ENCODE measurements at places on chromosomes 7 and 10.
A peak's percentile ranks its signal among the peaks of the same experiment; 100 is the strongest.

DNA sequence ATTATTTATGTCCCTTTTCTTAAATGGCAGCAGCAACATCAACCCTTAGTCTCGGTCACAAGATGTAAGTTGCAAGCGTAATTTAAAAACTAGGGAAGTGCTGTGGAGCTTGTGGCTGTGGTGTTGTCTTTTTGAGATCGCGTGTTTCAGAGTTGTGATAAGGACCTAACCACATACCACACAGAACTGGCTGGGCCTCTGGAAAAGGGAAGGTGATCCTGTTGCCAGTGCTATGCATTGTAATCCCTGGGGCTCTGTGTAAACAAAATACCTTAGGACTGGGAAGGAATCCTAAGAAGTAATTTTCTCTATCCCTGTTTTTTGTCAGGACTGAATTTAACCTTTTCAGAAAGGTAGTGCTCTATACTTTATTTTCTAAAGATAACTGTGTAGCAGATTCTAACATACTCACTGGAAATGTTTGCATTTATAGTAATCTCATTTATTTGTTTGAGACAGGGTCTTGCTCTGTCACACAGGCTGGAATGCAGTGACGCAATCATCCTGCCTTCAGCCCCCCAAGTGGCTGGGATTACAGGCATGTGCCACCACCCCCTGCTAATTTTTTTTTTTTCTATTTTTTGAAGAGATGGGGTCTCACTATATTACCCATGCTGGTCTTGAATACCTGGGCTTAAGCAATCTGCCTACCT is 60.4 kb downstream of the INPP5F start:
- DNase-seq: peak; percentile 18

- no peak for DNase-seq
Measured at GRCh38 chr10:43186150-43186549, 47.9 kb downstream of the CSGALNACT2 start.

DNA sequence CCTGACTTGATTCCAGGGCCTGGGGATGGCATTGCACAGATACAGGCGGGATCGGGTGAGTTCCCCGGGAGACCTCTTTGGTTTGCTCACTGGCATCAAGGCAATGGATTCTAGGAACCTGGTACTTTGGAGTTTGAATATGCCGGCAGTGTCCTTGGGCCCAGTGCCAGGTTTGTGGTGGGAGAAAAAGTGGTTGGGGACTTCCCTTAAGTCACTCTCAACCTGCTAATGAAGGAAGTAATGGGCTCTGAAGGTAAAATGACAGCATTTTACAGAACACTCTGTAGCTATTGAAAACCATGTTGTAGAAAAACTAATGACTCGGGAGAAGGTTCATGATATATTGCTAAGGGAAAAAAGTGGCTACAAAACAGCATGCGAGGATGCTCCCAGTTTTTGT is 129.9 kb downstream of the CFAP58 start:
- no peak for DNase-seq

DNA sequence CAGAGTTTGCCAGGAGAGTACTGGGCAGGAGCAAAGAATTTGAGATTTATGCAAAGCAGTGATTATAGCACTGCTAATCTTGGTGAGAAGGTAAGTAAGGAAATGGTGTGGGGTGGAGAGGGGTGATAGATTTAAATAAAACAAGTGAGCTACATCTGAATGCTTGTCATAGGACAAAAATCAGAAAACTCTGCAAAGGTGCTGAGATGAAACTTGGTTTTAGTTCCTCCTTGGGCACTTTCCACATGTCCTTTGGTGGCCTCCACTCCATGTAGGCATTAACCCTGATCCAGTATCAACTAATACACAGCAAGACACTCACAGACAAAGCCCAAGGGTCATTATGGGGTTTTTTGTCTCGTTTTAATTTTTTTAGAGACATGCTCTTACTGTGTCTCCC is 25.7 kb upstream of the FAM107B start:
- DNase-seq: no peak

GRCh38 chr10:125441151-125441550 is 241.8 kb downstream of the TEX36 start:
- DNase-seq: no peak

DNA sequence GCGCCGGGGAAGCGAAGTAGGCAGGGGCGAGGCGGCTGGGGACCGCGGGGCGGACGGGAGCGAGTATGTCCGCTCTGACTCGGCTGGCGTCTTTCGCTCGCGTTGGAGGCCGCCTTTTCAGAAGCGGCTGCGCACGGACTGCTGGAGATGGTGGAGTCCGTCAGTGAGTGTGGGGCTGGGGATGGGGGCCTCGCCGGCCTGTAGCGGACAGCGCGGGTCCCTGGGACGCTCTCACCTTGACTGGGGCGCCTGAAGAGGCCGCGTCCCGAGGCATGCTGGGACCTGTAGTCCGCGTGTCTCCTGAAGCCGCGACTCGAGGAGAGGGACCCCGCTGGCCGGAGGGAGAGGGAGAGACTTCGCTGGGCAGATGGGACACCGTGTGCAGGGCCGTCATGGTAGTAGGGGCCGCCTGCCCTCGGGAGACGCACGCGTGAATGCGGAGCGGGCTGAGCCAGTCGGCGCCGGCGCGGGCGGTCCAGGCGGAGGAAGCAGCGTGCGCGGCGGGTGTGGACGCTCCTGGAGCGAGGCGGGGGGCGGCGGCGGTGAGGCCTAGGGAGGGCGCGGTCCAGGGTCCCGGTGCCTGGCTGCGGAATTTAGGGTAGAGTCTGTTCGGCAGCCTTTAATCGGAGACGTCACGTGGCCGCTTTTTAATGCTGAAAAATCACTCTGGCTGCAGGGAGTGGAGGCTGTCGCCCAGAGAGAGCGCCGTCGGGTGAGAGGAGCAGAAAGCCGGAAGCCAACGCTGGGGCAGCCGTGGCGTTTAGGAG is at the start of gene NDUFB2:
Gene NDUFB2, plus strand, starts transcription at position 29 of the 767 bp plus-strand sequence. Its CDS starts 37 bp downstream, at position 66.
- DNase-seq: peak; percentile 69

GRCh38 chr7:40935435-40935834 is 767.5 kb downstream of the INHBA start:
- DNase-seq: no peak

DNA sequence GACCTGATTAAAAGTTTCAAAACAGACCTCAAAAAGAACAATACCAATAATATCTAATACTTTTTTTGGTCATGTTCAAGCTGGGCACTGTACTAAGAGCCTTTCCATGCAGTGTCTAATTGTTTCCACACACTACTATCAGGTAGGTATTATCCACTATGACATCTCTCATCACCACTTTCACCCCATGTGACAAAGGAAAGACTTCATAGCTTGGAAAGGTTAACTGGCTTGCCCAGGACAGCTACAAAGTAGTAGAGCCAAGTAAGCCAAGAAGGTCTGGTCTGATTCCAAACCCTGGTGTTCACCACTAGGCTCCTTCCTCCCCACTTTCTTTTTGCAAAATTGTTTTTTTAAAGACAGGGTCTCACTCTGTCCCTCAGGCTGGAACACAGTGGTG is 400.5 kb downstream of the KCNMA1 start:
- DNase-seq: no peak

DNA sequence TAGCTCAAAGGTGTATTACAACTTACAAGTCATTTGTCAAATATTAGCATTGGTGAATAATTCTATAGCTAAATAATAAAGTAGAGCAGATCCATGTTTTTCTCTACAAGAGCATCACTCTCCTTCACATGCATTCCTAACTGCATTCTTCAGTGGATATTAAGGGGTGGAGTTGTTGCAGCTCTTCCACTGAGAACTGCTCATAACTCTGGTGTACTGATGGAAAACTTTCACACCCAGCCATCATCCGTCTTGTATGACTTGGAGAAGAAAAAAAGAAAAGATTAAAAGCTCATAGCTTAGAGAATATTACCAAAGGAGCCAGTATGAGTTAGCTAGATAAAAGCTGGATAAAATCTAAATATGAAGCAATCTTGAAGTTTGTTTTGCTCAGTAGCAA is 10.2 kb upstream of the FAM13C start:
- DNase-seq: no peak

DNA sequence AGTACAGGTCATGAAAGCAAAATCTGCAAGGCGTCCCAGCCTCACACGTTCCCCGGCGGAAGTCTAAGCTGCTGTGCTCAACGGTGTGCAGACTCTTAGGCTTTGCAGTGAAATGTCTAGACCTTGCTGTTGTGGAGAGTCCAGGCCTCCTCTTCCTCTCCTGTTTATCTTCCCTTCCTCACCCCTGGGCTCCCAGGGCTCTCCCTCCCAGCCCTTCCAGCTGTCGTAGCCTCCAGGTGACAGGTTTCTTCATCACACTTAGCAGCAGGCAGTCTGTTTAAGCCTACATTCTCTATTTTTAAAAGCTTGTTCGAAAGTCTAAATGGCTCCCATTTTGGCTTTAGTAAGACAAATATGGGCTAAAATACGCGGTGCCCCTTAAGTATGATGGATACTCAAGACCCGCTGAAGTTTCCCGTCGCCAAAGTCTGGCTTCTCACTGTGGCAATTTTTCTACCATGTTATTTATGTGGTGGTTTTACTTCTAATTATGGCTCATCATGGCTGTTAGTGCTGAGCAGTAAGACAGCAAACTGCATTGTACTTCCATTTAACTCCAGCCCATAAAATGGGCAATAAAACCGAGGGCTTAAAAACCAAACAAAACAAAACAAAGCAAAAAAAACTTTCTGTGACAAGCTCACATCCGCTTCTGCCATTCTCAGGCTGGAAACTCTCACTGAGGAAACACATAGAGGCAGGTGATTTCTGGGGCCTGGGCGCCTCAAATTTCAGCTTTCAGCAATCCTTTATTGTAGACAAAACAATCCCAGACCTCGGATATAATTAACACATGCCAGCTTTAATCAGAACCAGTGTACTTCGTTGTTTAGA is 243.2 kb downstream of the SNX10 start:
- DNase-seq: no peak

GRCh38 chr10:120428754-120429153 is 28.3 kb upstream of the PLPP4 start:
- DNase-seq: no peak

- DNase-seq: no peak
Measured at GRCh38 chr10:71025535-71025934, 137.2 kb upstream of the PCBD1 start.

DNA sequence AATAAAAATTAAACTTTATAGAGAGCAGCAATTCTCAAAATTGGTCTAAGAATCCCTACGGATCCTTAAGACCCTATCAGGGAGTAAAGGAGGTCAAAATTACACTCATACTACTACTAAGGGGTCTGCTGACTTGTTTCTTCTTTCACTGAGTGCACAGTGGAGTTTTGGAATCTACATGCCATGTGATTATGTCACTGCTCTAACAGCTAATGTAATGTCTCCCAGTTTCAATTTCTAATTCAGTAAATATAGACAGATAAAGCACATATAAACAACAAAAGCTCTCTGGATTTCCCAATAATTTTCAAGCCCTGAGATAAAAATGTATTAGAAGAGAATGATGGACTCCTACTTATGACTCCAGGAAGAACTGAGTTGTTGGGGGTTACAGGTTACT is 74.6 kb downstream of the WAPL start:
- DNase-seq: no peak

DNA sequence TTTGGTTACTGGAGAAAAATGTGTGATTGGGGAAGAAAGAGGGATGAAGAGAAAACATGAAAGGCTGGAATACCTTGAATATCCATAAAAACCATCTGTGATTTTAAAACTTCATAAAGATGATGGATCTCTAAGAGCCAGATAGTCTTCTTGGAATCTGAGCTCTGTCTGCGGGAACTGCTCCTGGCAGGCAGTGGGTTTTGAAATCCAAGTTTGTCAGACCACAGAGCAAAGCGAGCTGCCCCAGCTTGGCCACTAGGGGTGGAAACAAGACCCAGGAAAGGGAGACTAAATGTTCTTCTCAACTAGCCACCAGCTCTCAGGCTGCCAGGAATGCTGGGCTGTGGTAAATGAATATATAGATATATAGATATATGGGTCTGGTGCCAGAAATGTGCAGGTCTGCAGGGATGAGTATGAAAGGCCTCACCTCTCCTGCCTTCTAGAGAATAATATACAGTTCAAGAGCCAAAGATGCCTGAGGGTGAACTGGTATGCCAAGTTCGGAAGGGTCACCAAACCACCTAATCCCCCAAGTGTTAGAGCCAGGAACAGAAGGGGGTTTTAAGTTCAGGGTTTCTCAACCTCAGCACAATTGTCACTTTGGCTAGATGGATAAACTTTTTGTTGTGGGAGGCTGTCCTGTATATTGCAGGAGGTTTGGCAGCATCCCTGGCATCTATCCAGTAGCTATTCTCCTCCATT is 208.8 kb downstream of the KCNMA1 start:
- no peak for DNase-seq

GRCh38 chr10:98478430-98479222 is 31.9 kb upstream of the HPS1 start:
- DNase-seq: no peak

GRCh38 chr10:132892004-132892403 is 50.4 kb downstream of the CFAP46 start:
- DNase-seq: no peak

- DNase-seq: no peak
Measured at GRCh38 chr7:44645696-44646095, 39.3 kb downstream of the OGDH start.

- no peak for DNase-seq
Measured at GRCh38 chr7:101180130-101180755, at the start of gene NAT16. NAT16 (minus strand) TSS chr7:101180293; CDS start chr7:101174807, 5,486 bp downstream.

GRCh38 chr7:31811650-31812461 is 124.8 kb downstream of the PPP1R17 start:
- peak; percentile 2 for DNase-seq

DNA sequence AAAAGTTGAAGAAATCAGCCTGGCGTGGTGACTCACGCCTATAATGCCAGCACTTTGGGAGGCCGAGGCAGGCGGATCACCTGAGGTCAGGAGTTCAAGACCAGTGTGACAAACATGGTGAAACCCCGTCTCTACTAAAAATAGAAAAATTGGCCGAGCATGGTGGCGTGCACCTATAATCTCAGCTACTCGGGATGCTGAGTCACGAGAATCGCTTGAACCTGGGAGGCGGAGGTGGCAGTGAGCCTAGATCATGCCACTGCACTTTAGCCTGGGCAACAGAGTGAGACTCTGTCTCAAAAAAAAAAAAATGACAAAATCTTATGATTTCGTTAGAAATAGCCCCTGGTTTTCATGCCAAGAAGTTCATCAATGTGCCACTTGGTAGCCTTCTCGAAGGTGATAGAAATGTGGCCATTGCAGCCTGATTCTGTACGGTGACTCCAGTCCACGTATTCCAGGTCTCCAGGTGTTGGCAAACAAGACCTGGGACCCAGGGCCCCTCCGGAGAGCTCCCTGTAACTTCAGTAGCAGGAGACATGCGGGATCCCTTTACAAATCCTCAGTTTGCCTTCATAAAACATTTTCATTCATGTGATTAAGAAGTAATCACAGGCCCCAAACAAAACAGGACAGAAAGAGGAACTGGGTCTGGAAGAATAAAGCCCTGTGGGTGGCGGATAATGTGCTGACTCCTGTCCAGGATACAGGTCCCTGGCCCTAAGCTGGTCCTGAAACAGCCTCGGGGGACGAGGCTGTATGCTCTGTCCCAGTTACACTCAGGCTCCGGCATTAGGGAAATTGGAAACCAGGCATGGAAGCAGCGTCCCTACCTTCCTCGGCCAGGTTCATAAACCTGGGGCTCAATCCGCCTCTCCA is 207.3 kb upstream of the SH2B2 start:
- DNase-seq: no peak

Measured in CD4-positive, alpha-beta T cell treated with Interleukin-12 subunit alpha and Interleukin-12 subunit beta, for 1 hour (primary cell).